ENCODE measurements at places on chromosomes 12 and 14. TPM values are rescaled to one million over a fixed set of nuclear protein-coding genes. Genes with fewer than 3 reads are reported as not detected.

DNA sequence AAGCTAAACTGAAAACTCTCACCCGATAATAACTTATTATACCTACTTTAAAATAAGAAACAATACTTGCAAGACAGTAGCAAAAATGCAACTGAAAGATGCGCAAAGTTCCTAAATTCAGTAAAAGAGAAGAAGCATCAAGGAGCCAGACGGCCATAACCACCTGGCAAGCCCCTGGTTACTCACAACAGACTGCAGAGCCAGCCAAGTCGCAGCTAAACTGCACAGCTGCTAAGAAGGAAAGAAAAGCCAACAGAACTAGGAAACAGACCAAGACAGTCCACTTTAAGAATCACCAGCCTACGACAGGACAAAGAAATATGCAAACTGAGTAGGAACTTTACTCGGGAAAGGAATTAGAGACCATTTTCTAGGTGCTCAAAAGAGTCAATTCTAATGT lies 127.9 kb downstream of the TMTC1 start:
- no peak for DNase-seq

RERGL gene
- 0.21 TPM for polyA plus RNA-seq

GLIPR1 gene
- 10.1 TPM for polyA plus RNA-seq

ASCL4 gene
- polyA plus RNA-seq: not detected

DNA sequence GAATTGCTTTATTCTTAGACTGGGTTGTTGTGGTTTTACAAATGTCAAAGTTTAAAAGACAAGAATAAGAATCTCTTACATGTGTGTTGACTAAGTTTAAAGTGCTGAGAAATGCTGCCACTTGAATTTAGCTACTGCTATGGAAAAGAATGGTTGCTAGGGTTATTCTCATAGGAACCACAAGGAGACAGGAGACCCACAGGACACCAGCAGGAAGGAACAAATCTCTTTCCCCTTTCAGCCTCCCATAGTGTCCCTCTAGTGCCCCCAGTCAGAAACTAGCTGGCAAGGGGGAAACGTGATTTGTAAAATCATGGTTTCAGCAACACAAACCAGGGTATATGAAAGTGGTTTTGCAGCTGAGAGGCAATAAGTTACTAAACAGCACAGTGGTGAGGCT lies 102.7 kb downstream of the ST8SIA1 start:
- no peak for DNase-seq

GRCh38 chr12:120457133-120457532 lies 10.9 kb downstream of the GATC start:
- DNase-seq: no peak

ARMH4 gene
- 5.1 TPM for polyA plus RNA-seq

POTEM gene
- not detected for polyA plus RNA-seq

- DNase-seq: no peak
These were observed 94.3 kb downstream of the PPP2R5E start for GRCh38 chr14:63448841-63449240.

- no peak for DNase-seq
These were observed 79.2 kb upstream of the PTHLH start for GRCh38 chr12:28051516-28052354.

DNA sequence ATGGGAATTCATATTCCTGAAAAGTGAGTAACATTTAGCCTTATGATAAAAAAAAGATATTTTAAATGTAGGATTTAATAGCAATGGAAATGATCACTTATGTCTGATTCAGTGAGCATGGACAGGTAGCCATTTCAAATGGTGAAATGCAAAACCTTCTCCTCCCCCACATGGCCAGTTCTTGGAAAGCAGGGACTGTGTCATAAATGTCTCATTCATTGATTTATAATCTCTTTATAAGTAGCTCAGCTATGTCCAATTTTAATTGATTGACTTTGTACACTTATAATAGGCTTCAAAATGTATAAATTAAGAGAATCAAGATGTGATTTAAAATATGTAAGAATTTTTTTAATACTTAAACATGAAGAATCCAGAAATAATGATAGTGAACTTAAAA lies 24.6 kb upstream of the SCFD1 start:
- DNase-seq: no peak

PRPF39 gene
- 59.3 TPM for polyA plus RNA-seq

TMEM179 gene
- 0.86 TPM for polyA plus RNA-seq

DNA sequence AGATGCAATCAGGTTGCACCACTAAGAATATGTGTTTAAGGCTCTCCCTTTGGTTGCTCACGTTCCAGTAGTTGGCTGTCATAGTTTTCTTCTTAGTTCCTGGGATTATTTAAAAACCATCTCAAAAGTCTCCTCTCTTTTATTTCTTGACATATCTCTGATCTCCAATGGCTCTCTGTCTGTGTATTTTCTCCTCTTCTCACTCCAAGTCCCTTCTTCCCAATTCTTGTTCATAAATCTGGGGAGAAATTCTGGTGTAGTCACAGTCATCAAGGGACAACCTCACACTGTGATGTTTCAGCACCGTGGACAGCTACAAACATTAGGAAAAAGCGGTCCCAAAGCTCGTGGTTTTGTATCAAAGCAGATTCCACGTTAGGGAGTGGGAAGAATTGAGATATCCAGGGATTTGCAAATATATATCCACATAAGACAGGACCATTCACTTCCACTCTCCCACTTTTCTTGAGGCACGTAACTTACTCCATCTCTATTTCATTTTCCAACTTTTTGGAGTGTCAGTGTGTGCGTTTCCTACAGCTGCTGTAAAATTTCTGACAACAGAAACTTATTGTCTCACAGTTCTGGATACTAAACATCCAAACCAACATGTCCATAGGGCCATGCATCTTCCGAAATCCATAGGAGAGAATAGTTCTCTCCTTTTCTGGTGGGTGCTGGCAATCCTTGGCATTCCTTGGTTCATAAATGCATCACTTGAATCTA lies 80.6 kb upstream of the TMEM233 start:
- peak; percentile 19 for DNase-seq

PRIMA1 gene
- polyA plus RNA-seq: 3.2 TPM

DNA sequence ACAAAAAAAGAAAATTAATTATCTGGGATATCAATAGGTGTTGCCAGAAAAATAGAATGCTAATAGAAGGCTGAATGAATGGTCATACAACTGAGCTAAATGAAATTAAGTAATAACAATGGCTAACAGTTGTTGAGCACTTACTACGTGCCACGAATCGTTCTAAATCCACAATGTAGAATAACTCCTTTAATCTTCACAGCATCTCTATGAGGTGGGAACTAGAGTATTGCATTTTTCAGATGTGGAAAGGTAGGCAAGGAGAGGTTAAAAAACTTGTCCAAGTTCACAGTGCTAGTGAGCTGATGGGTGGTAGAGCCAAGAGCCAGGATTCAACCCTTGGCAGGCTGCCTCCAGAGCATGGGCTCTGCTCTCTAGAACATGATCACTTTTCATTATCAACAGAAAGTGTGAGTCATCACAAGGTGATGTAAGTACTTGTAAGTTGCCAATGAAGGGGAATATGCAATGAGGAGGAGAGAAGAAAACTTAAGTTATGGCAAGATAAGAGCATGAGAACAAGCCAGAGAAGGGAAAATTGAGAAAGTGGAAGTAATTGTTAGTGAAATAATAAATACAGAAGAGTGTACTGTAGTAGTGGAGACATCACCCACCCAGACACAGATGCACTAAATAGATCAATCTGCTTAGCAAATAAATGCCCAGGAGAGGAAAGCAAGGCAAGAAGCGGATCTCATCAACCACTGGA lies 122.1 kb downstream of the PRKD1 start:
- DNase-seq: no peak

DNA sequence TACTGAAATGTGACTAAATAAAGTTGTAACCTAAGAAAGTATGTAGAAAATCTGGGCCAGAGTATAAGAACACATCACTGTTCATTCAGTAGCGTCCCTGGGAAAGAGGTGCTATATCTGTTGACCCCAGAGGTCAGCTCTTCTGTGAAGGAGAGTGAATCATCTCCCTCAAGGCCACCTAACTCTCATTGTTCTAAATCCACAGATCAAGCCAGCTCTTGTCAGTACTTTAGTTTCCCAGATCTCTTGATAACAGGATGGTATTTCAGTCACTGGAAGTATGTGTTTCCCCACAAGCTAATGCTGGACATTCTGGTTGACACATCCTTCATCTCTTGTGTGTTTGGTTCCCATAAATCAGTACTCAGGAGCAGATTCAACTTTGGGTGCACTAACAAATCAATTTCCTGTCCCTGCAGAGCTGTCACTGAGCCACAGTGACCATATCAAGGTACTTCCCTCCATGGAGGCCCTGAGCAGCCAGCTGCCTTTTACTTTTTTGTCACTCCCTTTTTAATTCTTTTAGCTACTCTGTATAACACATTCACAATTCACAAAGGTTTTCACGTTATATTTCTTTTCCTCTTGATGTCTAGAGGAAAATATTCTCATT lies 7.8 kb downstream of the KRT1 start:
- no peak for DNase-seq

DNA sequence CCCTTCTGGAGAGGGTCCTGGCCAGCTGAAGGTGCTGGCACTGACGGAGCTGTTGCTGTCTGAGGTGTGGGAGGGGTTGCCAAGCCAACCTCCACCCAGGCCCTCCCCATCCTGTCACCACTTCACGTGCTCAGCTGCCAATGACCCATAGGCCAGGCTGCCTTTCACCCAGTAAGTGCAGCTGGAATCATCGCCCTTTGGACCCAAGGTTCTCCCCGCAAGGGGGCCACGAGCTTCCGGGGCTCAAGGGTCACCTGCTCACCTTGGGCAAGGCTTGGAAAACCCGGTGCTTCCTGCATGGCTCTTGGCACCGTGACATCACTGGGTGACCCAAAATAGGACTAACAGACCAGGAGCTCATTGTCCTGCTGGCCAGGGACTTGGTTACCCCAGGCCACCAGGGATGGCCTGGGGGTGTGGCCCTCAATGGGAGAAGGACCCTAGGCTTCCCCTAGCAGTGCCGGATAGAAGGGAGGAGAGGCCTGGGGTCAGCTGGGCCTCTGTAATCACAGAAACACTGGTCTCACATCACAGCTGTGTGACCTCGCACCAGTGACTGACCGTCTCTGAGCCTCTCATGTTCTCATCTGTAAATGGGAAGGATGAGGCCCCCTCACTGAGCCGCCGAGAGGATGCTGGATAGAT lies 51.3 kb downstream of the CCDC85C start:
- no peak for DNase-seq

- DNase-seq: no peak
These were observed 174.7 kb downstream of the ESR2 start for GRCh38 chr14:64119500-64119899.

CAPZA3 gene
- not detected for polyA plus RNA-seq

DNA sequence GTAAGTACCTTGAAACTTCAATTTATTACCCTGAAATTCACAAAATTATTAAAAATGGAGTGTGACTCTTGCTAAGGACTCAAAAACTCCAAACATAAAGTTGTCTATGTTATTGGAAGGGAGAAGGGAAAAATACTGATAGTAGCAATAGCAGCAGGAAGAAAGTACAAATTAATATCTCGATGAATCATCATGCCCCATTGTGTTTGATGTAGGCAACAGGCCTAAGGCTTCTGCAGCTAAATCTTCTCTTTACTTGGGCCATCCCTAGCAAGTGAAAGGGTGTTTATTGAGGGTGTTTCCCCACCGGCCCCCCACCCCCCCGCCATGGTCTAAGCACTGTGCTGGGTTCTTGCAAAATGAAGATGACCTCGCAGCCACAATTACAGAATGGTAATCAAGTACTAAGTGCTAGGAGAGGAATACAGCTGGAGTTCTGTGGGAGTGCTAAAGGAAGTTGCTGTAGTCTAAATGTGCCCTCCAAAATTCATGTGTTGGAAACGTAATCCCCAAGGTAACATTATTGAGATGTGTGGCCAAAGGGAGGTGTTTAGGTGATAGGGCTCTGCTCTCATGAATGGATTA lies 76.5 kb downstream of the SNAPC1 start:
- no peak for DNase-seq

GRIN2B gene
- 0.01 TPM for polyA plus RNA-seq

- no peak for DNase-seq
These were observed 13.2 kb downstream of the PGF start for GRCh38 chr14:74942181-74942580.

All from hindlimb muscle (tissue), 1 donor.